Adrenal gland (tissue), 19 donors: ENCODE measurements at places on chromosomes 5 and 9. TPM values are rescaled to one million over a fixed set of nuclear protein-coding genes. Genes with fewer than 3 reads are reported as not detected.

- H3K4me3 ChIP-seq, result no peak overlapping the region
- no peaks in the 10 kb centered on the region for H3K27me3 ChIP-seq
- H3K4me1 ChIP-seq, result no peaks in the 10 kb centered on the region
- no peaks in the 10 kb centered on the region for H3K36me3 ChIP-seq
Measured at GRCh38 chr5:136638084-136638483, 272.7 kb upstream of the TRPC7 start.

- peak overlapping the region; percentile 24 for H3K4me3 ChIP-seq
- H3K4me1 ChIP-seq, result peaks cover 20% of the 10 kb centered on the region
- no peaks in the 10 kb centered on the region for H3K27me3 ChIP-seq
- no peak overlapping the region for H3K27ac ChIP-seq
- no peak for DNase-seq
- H3K36me3 ChIP-seq, result no peaks in the 10 kb centered on the region
Measured at GRCh38 chr9:129027224-129027684, 877 bp downstream of the SH3GLB2 start.

- no peaks in the 10 kb centered on the region for H3K27me3 ChIP-seq
- no peak overlapping the region for H3K4me3 ChIP-seq
Measured at GRCh38 chr5:122480146-122480545, 168.1 kb downstream of the SNCAIP start.

DNA sequence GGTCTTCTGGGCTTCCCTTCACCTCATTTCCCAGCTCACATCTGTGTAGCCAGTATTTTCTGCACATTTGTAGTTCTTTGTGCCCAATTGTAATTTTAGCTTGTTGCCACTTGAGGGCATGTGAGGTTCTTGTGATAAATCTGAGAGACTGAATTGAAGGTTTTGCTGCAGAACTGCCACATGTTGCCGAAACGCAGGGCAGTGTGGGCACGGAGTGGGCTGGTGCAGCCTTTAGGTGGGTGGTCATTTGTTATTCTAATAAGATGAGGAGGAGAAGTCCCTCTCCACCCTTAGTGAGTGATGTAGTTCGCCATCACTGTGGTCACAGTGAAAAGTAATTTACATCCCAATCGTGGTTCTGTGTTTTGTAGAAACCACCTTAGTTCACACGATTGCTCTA is 21.2 kb downstream of the OTULIN start:
- H3K36me3 ChIP-seq, result peaks cover 62% of the 10 kb centered on the region
- H3K4me3 ChIP-seq, result no peak overlapping the region
- no peak for DNase-seq

DNA sequence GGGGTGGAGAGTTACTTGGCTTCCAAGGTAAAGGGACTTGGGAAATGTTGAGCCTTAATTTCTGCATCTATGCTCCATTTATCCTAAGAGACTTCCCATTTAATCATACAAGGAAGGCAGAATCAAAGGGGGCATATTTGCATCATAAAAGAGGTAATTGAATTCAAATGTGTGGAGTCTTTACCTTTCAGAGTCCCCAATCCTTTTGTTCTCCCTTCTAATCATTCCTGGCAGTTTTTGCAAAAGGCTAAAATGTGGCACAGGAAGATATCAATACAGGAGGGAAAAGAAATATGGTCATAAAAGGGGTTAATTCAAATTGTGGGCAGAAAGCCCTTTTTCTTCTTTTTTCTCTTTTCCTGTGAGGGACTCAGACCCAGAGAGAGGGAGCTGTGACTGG is 69.5 kb downstream of the SFXN1 start:
- no peak overlapping the region for H3K4me3 ChIP-seq
- DNase-seq, result no peak
- H3K36me3 ChIP-seq, result no peaks in the 10 kb centered on the region
- no peak overlapping the region for H3K27ac ChIP-seq
- H3K4me1 ChIP-seq, result no peaks in the 10 kb centered on the region
- H3K27me3 ChIP-seq, result peaks cover 6% of the 10 kb centered on the region

Gene GPRIN1
- 0.42 TPM for total RNA-seq

DNA sequence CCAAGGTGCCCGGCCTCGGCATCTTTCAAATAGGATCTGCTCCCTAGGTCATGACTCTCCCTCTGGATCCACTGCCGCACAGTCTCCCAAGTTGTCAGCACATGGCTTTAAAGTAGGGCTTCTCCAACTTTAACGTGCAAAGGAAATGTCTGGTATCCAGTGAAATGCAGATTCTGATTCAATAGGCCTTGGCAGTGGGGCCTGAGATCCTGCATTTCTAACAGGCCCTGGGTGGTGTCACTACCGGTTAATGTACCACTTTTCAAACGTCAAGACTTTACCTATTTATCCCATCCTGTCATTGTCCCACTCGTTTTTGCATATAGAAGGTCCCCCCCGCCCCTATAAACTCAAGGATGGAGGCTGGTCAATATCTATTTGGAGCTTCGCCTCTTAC is 137.6 kb upstream of the ZNF618 start:
- no peak for DNase-seq
- H3K36me3 ChIP-seq, result no peaks in the 10 kb centered on the region
- no peak overlapping the region for H3K27ac ChIP-seq
- no peaks in the 10 kb centered on the region for H3K27me3 ChIP-seq
- no peak overlapping the region for H3K4me3 ChIP-seq

DNA sequence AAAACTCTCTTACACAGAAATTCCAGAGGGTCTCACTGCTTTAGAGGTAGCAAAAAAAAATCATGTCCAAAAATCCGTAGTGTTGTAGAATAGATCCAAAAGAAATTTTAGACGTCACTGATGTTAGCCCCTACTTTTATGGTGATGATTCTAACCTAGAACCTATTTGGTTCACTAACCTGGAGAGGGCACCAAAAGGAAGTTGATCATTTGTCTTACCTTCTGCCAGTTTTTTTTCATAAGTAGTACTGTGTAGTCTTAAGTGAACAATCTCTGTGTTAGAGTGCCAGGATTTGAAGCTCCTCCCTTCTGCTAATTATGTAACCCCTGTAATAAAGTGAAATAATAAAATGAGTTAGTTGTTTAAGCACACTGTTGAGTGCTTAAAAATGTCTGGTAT is 215.2 kb downstream of the SMARCA2 start:
- no peak overlapping the region for H3K4me3 ChIP-seq
- no peaks in the 10 kb centered on the region for H3K36me3 ChIP-seq
- H3K27me3 ChIP-seq, result no peaks in the 10 kb centered on the region
- peaks cover 20% of the 10 kb centered on the region for H3K4me1 ChIP-seq
- H3K27ac ChIP-seq, result no peak overlapping the region
- no peak for DNase-seq

- H3K36me3 ChIP-seq, result no peaks in the 10 kb centered on the region
- H3K4me3 ChIP-seq, result no peak overlapping the region
- no peaks in the 10 kb centered on the region for H3K4me1 ChIP-seq
- H3K27ac ChIP-seq, result peak overlapping the region; percentile 37
- no peaks in the 10 kb centered on the region for H3K27me3 ChIP-seq
Measured at GRCh38 chr5:40672425-40672824, 7.3 kb upstream of the PTGER4 start.

- peaks cover 69% of the 10 kb centered on the region for H3K27me3 ChIP-seq
- peaks cover 17% of the 10 kb centered on the region for H3K4me1 ChIP-seq
- no peaks in the 10 kb centered on the region for H3K36me3 ChIP-seq
- H3K27ac ChIP-seq, result no peak overlapping the region
- H3K4me3 ChIP-seq, result no peak overlapping the region
Measured at GRCh38 chr5:37836592-37837413, 3.0 kb downstream of the GDNF start.

GRCh38 chr5:103667068-103667467 is 104.5 kb upstream of the NUDT12 start:
- no peaks in the 10 kb centered on the region for H3K27me3 ChIP-seq
- DNase-seq, result no peak
- H3K4me1 ChIP-seq, result no peaks in the 10 kb centered on the region
- no peaks in the 10 kb centered on the region for H3K36me3 ChIP-seq
- no peak overlapping the region for H3K4me3 ChIP-seq
- no peak overlapping the region for H3K27ac ChIP-seq

Gene SH3TC2
- total RNA-seq, result 1.1 TPM

GRCh38 chr9:133347515-133347984 is 381 bp downstream of the MED22 start:
- no peaks in the 10 kb centered on the region for H3K27me3 ChIP-seq
- peaks cover 14% of the 10 kb centered on the region for H3K4me1 ChIP-seq
- peak; percentile 45 for DNase-seq
- peak overlapping the region; percentile 94 for H3K27ac ChIP-seq

GRCh38 chr5:148887123-148887881 is 60.9 kb downstream of the ADRB2 start:
- H3K27me3 ChIP-seq, result no peaks in the 10 kb centered on the region
- no peaks in the 10 kb centered on the region for H3K4me1 ChIP-seq
- no peaks in the 10 kb centered on the region for H3K36me3 ChIP-seq
- no peak for DNase-seq

GRCh38 chr5:61620699-61621182 is 288.7 kb downstream of the ZSWIM6 start:
- H3K4me3 ChIP-seq, result no peak overlapping the region
- no peaks in the 10 kb centered on the region for H3K36me3 ChIP-seq
- H3K4me1 ChIP-seq, result peaks cover 18% of the 10 kb centered on the region

DNA sequence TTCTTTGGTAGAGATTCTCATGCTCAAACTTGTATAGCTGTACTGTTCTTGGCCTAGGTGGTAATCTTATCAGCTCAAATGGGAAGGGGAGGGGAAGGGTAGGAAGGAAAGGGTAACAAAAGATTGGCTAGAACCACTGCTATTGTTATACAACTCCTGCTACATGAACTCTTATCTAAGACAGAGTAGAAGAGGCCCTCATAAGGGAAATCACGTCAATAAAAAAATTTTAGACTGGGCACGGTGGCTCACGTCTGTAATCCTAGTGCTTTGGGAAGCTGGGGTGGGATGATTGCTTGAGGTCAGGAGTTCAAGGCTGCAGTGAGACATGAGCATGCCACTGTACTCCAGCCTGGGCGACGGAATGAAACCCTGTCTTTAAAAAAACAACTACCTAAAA is 15.9 kb downstream of the STOM start:
- peaks cover 38% of the 10 kb centered on the region for H3K36me3 ChIP-seq
- H3K4me3 ChIP-seq, result no peak overlapping the region
- peak; percentile 71 for DNase-seq
- H3K4me1 ChIP-seq, result peaks cover 34% of the 10 kb centered on the region
- peak overlapping the region; percentile 52 for H3K27ac ChIP-seq

- no peak overlapping the region for H3K27ac ChIP-seq
- peaks cover 86% of the 10 kb centered on the region for H3K36me3 ChIP-seq
- H3K4me1 ChIP-seq, result no peaks in the 10 kb centered on the region
- H3K27me3 ChIP-seq, result no peaks in the 10 kb centered on the region
- no peak for DNase-seq
Measured at GRCh38 chr9:128600099-128600498, 47.7 kb downstream of the SPTAN1 start.

GRCh38 chr9:99825172-99826046 is 3.7 kb downstream of the NR4A3 start:
- H3K27ac ChIP-seq, result no peak overlapping the region
- DNase-seq, result no peak
- peaks cover 10% of the 10 kb centered on the region for H3K4me1 ChIP-seq
- no peak overlapping the region for H3K4me3 ChIP-seq
- no peaks in the 10 kb centered on the region for H3K36me3 ChIP-seq

DNA sequence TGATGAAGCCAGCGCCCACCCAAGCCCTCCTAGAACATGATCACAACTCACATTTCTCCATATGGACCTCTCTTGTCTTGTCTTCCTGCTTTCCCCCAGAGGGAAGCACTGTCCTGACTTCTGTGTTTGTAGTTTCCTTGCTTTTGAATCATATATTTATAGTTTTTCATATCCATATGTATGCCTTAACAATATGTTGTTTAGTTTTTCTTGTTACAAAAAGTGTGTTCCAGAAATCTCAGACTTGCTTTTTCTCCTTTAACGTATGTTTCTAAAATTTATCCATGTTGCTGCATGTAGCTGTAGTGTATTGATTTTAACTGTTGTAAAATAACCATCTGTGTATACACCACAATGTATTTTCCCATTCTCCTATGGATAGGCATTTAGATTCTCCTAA is 182.0 kb upstream of the SMIM23 start:
- no peak overlapping the region for H3K4me3 ChIP-seq
- H3K27ac ChIP-seq, result no peak overlapping the region
- H3K4me1 ChIP-seq, result no peaks in the 10 kb centered on the region
- DNase-seq, result no peak
- no peaks in the 10 kb centered on the region for H3K27me3 ChIP-seq

Gene SPATA31E1
- total RNA-seq, result not detected

- H3K27ac ChIP-seq, result no peak overlapping the region
- H3K4me3 ChIP-seq, result no peak overlapping the region
- H3K36me3 ChIP-seq, result no peaks in the 10 kb centered on the region
Measured at GRCh38 chr5:165573445-165573844, 2068.0 kb downstream of the MAT2B start.

Gene GCNT4
- total RNA-seq, result 0.81 TPM

Gene TAF11L5
- not detected for total RNA-seq

Gene C9orf57
- not detected for total RNA-seq

GRCh38 chr5:5179597-5179996 is 39.5 kb downstream of the ADAMTS16 start:
- no peak for DNase-seq
- no peak overlapping the region for H3K27ac ChIP-seq
- no peaks in the 10 kb centered on the region for H3K4me1 ChIP-seq

Gene ITK
- total RNA-seq, result 0.95 TPM

Gene CLIC3
- total RNA-seq, result 0.79 TPM

GRCh38 chr9:130036099-130036498 is 6.9 kb downstream of the FNBP1 start:
- peaks cover 5% of the 10 kb centered on the region for H3K4me1 ChIP-seq
- no peak overlapping the region for H3K4me3 ChIP-seq
- H3K27me3 ChIP-seq, result no peaks in the 10 kb centered on the region
- H3K36me3 ChIP-seq, result no peaks in the 10 kb centered on the region
- H3K27ac ChIP-seq, result no peak overlapping the region

Gene DND1
- 0.91 TPM for total RNA-seq

DNA sequence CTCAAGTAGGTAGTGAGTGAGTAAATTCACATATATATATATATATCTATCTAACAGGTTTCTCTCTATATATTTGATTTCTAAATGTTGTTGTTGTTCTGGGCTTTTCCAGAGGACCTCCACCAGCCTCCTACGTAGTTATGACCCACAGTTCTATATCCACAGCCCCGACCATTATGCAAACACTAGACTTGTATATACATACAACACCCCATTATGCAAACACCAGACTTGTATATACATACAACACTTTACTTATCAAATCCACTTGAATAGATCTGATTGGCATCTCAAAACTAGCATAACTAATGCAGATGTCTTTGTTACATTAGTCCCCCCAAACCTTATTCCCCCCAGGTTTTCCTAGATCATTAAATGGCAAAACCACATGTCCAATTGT is 108.7 kb downstream of the JAKMIP2 start:
- H3K4me1 ChIP-seq, result no peaks in the 10 kb centered on the region
- no peaks in the 10 kb centered on the region for H3K27me3 ChIP-seq
- no peak overlapping the region for H3K27ac ChIP-seq
- DNase-seq, result no peak
- H3K4me3 ChIP-seq, result no peak overlapping the region
- H3K36me3 ChIP-seq, result no peaks in the 10 kb centered on the region

GRCh38 chr5:111134087-111134486 is 41.9 kb downstream of the WDR36 start:
- H3K27me3 ChIP-seq, result no peaks in the 10 kb centered on the region
- DNase-seq, result peak; percentile 18
- H3K36me3 ChIP-seq, result no peaks in the 10 kb centered on the region
- no peak overlapping the region for H3K27ac ChIP-seq
- peaks cover 16% of the 10 kb centered on the region for H3K4me1 ChIP-seq

Gene C6
- total RNA-seq, result 5.9 TPM

- no peak overlapping the region for H3K27ac ChIP-seq
- peaks cover 4% of the 10 kb centered on the region for H3K27me3 ChIP-seq
- no peaks in the 10 kb centered on the region for H3K4me1 ChIP-seq
- no peak for DNase-seq
Measured at GRCh38 chr5:143748516-143748915, 63.4 kb upstream of the HMHB1 start.

- peak; percentile 75 for DNase-seq
- peaks cover 33% of the 10 kb centered on the region for H3K36me3 ChIP-seq
- peaks cover 2% of the 10 kb centered on the region for H3K4me1 ChIP-seq
- H3K4me3 ChIP-seq, result no peak overlapping the region
- H3K27me3 ChIP-seq, result no peaks in the 10 kb centered on the region
- H3K27ac ChIP-seq, result no peak overlapping the region
Measured at GRCh38 chr9:128733256-128733655, 9.3 kb upstream of the ZDHHC12 start.

Gene CDH9
- not detected for total RNA-seq
